ENCODE measurements at places on chromosomes 1 and 21.

GRCh38 chr1:94335950-94336349 is 82.2 kb upstream of the ABCD3 start:
- peak; percentile 85 for DNase-seq

DNA sequence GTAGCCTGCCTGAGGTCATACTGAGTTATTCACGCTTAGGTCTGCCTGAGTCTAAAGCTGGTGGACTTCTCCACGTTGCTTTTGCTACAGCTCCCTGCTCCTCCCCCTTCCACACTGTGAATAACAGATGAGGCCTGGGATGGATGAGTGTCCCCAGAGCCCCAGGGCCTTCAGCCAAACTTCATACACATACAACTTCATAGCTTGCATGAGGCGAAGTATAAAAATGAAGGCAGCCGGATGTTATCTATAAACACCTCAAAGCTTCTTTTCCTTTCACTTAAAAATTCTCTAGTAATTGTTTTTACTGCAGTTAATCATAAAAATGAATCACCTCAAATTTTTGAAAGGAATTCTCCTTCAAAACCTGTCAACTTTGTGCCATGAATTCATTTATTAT is 70.2 kb downstream of the DAB1 start:
- no peak for DNase-seq

GRCh38 chr1:26831546-26832248 is 5.2 kb downstream of the ZDHHC18 start:
- DNase-seq = no peak

- no peak for DNase-seq
Observed at GRCh38 chr1:6512245-6512907, 20.9 kb upstream of the PLEKHG5 start.

DNA sequence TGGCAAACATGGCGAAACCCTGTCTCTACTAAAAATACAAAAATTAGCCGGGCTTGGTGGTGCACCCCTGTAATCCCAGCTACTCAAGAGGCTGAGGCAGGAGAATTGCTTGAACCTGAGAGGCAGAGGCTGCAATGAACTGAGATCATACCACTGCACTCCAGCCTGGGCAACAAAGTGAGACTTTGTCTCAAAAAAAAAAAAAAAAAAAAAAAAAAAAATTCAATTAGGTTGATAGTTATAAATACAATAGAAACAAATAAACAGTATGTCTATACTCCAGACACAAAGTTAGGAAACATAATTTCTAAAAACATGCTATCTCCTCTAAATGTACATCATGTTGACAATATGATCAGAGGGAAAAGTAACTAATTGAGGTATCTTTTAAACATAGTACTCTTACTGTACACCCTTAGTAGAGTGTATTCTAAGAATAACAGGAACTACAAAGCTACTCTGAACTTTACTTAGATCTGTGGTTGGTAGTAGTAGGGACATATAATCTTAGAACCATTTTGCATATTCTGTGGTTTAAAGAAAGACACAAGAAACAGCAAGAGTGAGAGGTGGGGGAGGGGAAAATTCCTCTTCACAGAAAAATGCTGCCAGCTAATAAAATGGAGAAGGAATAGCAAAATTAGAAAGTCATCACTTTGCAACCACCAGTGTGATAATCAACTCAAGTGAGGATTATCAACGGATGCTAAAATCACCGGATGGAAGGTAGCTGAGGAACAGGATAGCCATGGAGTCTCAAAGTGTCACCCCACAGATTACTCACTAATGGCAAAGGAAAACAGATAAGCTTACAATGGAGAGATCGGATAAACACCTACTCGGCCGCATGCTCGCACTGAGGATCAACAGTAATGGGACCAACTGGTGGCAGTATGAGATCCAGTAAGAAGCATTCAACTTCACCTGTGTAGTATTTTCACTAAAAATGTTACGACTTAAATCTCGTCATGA is 35.0 kb downstream of the MTOR start:
- DNase-seq = no peak

DNA sequence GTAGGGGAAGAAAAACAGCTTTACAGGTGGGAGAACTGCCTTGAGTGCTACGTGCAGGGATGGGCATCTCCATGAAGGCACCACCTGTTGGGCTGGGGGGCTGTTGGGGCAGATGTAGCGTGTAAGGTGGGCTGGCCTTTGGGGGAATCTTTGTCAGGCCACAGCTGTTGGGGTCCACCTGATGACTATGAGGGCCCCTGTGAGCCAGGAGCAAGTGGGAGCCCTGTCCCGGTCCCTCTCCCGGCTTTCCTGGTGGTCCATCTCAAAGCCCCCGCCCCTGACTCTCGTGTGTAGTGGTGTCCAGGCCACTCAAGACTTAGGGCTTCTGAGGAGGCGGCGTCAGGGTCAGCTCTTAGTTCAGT is 13.5 kb downstream of the SLC37A1 start:
- no peak for DNase-seq

All from NT2/D1 (cell line).